Endodermal cell (in vitro differentiated cells): ENCODE measurements at places on chromosomes 16 and 17. TPM values are rescaled to one million over a fixed set of nuclear protein-coding genes. Genes with fewer than 3 reads are reported as not detected.

The PTX4 gene
- not detected in 2 replicates for total RNA-seq

The CCL13 gene
- total RNA-seq: not detected in 3 replicates

The STH gene
- total RNA-seq: not detected in 3 replicates

The CMTM2 gene
- not detected in 2 replicates for total RNA-seq

The CEP295NL gene
- total RNA-seq: 0.70 to 1.6 TPM (median 0.97 TPM) in 3 replicates

The LRRC37A gene
- total RNA-seq: 3.4 and 4.9 TPM in 2 replicates
